ENCODE measurements at places on chromosomes 2 and 18.
A peak's percentile ranks its signal among the peaks of the same experiment; 100 is the strongest.

- DNase-seq = no peak
These were observed 60.7 kb upstream of the ITGA4 start for GRCh38 chr2:181396256-181397123.

DNA sequence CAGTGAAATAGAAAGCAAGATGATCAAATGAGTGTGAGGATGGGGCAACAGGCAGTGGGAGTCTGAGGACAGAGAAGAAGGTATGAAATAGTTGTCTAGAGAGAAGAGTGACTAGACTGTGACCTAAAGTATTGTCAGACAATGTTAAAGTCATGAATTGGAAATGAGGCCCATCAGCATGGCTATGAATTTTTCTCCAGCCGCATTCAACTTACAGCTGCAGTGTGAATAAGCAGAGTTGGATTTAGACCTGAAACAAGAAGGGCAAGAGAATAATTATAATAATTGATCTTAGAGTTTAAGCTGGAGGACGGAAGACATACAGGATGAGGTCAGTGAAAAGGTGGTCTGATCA is 4.2 kb upstream of the TSPYL6 start:
- no peak for DNase-seq

GRCh38 chr2:232329716-232330067 is 48.9 kb upstream of the ALPP start:
- DNase-seq = no peak

DNA sequence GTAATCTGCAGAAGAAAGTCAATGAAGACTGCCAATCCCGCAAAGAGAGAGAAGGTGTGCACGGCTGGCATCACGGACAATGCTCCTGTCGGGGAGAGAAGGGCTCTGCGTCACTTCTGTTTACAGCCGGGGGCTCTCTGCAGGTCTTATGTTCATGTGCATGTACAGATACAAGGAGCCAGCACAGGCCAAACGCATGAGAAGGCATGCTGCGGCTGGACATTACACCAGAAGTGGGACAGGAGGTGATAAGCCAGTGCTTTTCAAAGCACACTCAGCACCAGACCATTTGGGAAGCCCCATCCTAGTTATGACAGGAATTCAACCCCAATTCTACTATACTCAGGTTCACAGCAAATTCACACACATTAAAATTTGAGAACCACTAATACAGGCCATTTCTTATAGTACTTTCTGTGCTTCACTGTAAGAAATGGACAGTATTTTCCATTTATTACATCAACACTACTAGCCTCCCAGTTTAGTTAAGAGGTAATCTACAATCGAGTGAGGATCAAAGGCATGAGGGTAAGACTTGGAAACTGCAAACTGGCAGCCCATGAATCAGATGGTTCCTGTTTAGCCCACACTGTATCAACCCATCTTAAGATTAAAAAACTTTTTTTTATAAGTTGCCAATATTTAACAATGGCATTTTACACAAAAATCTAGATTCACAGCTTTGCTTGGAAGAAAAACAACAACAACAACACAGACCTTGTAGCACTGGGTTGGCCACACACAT is 38.2 kb downstream of the RMC1 start:
- no peak for DNase-seq

GRCh38 chr2:150060341-150060740 is 427.1 kb downstream of the RND3 start:
- no peak for DNase-seq

DNA sequence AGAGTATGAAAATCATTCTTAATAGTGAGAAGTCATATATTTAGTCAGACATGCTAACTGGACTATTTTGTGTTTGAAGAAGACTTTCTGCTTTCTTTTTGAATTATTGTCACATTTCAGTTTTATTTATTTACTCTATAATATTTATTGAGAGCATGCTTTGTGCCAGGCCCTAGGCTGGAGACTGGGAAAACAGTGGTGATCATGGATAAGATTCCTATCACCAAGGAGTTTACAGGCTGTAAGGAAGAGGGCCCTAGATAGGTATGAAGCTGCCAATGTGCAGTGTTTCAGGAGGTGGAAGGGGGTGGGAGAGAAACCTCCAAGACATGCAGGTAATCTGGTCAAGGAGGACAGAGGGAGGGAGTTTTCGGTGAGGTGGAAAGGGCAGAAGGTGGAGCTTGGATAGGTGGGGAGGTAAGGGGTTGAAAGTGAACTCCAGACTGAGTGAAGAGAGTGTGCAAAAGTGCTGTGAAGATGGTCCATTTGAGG is 207.5 kb downstream of the ARHGAP15 start:
- DNase-seq = no peak

GRCh38 chr18:79986726-79987125 is 1.6 kb downstream of the TXNL4A start:
- DNase-seq = no peak

GRCh38 chr2:231483398-231484329 is 19.4 kb upstream of the NCL start:
- peak; percentile 52 for DNase-seq

DNA sequence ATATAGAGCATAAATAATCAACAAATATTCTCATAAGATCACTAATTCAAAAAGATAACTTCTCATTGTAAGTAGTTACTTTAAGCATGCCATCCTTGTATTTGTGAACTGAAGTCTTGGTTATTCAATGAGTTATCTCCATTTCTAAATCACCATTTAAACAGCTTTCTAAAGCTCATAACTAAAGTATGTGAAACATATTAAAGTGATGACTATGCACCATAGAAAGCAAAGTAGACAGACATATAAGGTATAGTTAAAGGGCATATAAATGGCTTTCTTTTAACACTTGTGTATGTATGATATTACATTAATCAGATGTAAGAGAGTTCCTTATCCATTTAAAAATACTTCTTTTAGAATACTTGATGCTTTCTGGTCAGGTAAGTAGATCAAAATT is 83.5 kb downstream of the IKZF2 start:
- DNase-seq = no peak

DNA sequence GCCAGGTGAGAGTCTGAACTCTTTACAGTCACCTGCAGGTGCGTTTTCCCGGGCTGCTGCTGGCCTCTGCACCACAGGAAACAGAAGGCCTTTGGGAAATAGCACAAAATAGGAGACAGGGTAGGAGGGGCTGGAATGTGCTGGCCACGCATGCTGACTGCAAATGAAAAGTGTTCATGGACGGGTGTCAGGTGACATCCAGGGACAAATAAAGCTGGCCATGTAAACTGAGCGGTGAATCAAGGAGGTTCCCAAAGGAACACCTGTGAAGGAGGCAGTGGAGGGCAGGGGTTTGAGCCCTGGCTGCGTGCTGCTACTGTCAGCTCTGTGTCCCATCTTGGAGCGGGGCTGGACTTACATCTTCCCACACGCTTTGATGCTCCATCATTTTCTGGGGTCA is 42.4 kb upstream of the GBX2 start:
- DNase-seq = no peak

DNA sequence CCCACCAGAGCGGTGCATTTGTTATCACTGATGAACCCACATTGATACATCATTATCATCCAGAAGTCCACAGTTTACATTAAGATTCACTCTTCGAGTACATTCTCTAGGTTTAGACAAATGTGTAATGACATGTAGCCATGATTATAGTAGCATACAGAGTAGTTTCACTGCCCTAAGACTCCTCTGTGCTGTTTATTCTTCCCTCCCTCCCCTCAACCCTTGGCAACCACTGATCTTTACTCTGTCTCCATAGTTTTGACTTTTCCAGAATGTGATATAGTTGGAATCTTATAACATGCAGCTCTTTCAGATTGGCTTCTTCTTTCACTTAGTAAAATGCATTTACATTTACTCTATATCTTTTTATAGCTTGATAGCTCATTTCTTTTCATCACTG is 31.2 kb upstream of the GREB1L start:
- DNase-seq = no peak

GRCh38 chr2:112866128-112866835 is 29.7 kb upstream of the IL1B start:
- DNase-seq = no peak

DNA sequence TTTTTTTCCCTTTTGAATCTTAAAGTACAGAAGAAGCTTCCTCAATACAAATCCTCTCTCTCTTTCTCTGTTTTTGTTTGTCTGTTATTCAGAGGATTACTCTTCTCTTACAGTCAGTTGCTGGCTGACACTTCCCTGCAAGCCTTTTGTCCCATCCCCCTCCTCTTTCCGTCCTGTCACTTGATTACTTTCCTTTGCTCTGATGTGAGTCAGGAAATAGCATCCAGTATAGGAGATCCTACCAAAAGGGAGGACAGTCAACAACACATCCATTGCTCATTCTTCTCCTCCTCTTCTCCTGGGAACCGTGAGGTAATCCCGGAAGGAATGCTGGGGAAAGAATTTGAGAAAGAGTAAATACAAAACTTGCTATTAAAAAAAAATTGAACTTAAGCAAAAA is 79.3 kb upstream of the SCN7A start:
- DNase-seq = no peak

GRCh38 chr2:40161986-40162385 is 289.9 kb downstream of the SLC8A1 start:
- no peak for DNase-seq

- no peak for DNase-seq
These were observed 940 bp downstream of the XRCC5 start for GRCh38 chr2:216109962-216110614.

GRCh38 chr2:219344751-219345430 is 12.3 kb upstream of the RESP18 start:
- no peak for DNase-seq

DNA sequence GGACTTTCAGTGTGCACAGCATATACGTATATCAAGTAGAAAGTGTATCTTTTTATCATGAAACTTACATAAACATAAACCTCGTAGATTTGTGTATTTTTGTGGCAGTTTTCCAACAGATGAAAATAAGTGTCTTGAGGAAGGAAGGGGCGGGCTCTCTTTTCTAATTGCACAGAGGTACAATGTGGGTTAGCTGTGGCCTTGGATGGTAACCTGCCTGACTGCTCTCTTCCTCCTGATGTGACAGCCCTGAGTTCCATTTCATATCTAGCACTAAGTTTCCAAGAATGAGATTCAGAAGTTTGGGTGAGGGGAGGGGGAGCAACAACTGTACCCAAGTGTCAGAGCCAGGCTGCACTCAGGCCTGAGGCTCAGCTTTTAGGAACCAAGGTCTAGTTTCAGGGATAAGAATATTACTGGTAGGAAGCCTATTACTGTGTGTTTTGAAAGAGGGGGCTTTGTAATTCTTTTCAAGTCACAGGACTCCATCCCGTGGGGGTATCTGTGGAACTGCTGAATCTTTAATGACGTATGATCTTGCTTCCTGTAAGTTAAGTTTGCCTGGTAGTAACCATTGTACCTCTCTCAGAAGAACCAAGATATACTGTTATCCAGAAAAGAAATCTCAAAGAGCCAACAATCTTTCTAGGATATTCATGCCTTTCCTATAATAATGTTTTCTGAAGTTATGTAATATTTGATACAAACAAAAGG is 483.7 kb downstream of the PTPRM start:
- DNase-seq = no peak

GRCh38 chr2:50328680-50329079 is 703.3 kb downstream of the NRXN1 start:
- DNase-seq = no peak

GRCh38 chr18:66990909-66991308 is 387.0 kb upstream of the CDH19 start:
- no peak for DNase-seq

DNA sequence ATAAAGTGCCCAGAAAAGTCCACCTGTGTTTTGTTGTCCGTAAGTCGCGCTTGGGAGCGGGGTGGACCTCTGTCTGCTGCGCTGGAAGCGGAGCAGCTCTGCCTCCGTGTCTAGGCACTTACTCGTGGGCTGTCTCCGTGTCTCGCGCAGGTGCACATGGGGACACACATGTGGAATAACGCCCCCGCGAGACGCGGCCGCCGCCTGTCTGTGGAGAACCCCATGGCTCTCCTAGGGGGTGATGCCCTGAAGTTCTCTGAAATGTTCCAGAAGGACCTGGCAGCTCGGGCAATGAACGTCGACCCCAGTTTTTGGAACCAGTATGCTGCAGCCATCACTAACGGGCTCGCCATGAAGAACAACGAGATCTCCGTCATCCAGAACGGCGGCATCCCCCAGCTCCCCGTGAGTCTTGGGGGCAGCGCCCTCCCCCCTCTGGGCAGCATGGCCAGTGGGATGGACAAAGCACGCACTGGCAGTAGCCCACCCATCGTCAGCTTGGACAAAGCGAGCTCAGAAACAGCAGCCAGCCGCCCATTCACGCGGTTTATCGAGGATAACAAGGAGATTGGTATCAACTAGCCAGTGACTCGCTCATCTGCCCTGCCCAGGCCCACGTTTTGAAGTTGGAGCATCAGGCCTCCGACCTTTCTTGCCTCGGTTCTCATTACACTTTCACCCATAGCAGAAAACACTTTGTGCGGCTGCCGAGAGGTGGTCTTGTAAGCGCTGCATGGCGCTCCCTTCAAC is 17.3 kb downstream of the SALL3 start:
- no peak for DNase-seq

GRCh38 chr2:207823865-207824264 is 54.2 kb upstream of the FZD5 start:
- DNase-seq = no peak

DNA sequence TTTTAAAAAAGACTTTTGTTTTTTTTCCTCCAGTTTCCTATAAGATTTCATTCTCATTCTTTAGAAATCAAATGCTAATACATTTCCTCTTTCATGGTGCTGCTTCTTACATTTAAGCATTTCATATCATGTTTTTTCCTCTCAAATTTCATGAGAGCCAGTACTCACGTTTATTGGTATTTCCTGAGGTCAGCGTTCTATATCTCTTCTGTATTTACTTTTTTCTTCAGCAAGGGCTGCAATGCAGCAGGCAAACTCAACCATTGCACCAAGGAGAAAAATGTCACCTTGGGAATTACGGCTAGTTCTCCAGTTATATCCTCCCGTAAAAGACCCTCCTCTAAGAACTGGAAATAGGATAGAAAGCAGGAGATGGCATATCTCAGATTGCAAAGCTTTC is 32.4 kb downstream of the UPP2 start:
- DNase-seq = no peak

- DNase-seq = no peak
These were observed 17.2 kb upstream of the UGT1A9 start for GRCh38 chr2:233654501-233654900.

DNA sequence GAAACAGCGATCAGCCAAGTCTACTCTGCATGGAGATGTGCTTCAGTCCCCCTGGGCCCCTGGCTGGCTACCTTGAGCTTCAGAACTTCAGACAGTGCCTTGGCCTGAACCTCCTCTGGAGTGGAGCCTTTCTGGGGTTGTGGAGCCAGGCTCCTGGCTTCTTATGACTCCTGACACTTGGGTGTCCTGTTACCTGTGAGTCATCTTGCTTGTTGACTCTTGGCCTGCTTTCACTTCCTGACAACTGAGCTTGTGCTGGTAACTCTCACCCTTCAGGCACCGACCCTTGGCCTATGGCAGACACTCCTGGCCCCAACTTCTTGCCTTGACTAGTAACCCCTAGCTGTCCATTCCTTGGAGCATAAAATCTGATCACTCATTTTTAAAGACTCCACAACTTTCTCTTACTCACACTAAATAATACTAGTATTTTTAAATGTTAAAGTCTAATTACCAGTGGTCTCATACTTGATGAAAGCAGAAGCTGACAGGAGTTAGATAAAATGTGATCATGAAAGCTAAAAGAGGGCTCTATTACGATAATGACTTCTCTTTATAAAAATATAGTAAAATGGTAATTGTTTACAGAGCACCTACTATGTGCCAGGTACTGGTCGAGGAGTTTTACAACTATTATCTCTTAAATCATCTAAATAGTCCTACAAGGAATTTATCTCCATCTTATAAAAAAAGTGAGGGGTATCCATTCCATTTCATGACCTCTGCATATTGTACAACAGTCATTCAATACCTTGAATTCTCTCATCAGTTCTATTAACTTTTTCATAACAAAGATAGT is 46.3 kb upstream of the VIT start:
- DNase-seq = peak; percentile 27

All from activated CD4-positive, alpha-beta memory T cell treated with anti-CD3 and anti-CD28 coated beads, Interleukin-2, amount 10 ng/mL, durations not matched to agents 7 days and 5 days (primary cell).